Activated naive CD4-positive, alpha-beta T cell treated with Interleukin-2 at 50 U/mL for 16 hours (primary cell): ENCODE measurements at places on chromosomes 7 and 10.

- no peak for DNase-seq
Observed at GRCh38 chr10:11610166-11610825, 1.2 kb downstream of the USP6NL start.

DNA sequence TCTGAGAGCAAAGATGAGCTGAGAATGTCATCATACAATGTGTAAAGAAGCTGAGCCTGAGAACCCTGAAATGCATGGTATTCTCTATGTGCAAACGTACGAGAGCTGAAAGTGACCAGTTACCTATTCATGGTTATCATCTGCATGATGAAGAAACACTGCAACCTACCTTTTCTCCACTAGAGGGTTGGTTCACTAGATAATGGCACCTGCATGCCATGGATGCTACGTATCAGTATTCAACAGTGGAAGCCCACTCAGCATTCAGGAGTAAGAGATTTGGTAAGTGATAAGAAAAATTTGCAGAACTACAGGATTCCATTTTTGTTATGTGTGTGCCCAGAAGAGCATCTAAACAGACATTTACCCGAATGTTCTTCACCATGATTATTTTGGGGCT, 145.4 kb downstream of the PTPRN2 start:
- DNase-seq = no peak

DNA sequence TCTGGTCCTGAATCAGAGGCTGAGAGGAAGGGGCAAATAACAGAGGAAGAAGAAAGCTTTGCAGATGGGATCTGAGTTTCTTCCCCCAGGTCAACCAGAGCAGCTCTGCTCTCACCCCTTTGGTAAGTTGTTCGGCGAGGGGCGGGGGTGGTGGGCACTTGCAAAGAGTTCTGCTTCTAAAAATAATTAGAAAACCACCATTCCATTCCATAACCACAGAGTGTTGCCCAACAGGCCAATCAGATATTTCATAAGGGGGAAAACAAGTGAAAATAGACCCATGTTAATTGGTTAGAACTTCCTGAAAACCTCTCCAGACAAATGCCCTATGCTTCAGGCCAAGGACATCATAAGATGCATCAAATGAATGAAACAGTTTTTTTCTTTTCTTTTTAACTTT, 43.6 kb upstream of the R3HCC1L start:
- no peak for DNase-seq

GRCh38 chr7:40698214-40698920, 563.6 kb downstream of the SUGCT start:
- no peak for DNase-seq

GRCh38 chr10:132175907-132176581, 10.7 kb upstream of the DPYSL4 start:
- DNase-seq = no peak

DNA sequence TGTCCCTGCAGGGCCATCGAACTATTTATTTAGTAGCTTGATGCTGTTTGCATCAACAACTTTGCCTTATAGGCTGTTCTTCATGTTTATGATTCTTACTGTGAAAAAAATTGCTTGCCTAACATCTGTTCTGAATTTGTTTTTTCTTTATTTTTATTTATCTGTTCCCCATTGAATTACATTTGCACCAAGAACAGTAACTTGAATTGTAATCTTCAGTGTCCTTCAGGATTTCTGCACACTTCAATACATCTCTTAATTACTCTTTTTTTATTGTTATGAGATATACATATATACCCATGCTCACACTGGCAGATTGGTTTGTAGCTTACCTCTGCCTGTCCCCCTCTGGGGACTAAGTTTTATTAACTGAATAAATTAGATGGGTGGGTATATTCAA, 64.4 kb downstream of the TBXAS1 start:
- DNase-seq = no peak

DNA sequence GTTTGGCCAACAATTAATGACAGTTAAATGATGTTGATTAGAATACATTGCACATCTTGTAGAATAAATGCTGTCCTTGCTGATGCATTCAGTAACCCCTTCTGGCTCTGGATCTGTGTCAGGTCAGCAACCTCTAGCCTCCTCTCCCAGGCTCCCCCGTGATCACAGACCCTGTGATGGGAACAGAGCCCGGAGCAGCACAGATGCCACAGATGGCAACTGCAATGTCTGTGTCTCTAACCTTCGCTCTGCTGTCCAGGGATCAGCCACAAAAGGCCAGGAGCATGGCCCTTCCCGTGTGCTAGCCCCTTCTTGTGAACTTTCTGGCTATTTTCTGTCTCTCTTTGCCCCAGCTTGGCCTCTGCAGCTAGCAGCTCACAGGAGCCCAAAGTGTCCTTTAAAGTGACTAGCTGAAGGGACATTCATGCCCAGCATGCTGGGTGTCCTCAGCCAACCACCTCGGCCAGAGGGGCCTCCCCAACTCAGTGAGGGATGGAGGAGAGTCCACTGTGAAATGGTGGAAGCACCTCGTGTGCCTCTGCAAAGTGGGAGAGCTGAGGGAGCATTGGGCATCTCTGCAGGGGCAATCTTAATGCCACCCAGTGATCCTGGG, 167.0 kb upstream of the TCERG1L start:
- no peak for DNase-seq

DNA sequence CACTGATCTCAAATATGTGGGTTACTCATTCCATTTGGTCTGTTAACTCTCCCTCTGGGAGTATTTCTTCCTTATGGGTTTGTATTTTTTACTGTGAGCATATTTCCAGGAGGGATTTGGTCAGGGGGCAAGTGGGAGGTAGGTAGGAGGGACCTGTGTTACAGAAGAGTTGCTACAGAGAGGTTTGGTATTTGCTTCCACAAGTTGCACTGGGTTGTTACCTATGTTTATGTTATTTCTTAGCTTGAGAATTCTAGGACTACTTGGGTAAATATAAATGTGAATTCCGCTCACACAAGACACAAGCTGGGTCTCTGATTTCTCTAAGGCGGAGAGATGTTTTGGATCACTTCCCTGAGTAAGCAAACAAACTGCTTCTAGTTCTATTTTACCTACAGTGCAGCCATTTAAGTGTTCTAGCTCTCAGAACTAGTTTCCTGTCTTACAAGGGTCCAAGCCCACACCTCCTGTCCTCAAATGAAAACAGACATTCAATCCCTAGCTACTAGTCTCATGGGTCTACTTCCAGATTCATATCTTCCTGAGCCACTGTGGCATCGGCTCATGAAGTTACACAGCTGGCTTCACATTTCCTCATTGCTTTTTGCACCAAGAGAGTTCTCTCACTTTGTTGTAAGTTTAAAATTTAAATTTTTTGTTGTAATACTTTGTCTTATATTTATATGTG, 75.4 kb upstream of the PPP1R3C start:
- DNase-seq = no peak

DNA sequence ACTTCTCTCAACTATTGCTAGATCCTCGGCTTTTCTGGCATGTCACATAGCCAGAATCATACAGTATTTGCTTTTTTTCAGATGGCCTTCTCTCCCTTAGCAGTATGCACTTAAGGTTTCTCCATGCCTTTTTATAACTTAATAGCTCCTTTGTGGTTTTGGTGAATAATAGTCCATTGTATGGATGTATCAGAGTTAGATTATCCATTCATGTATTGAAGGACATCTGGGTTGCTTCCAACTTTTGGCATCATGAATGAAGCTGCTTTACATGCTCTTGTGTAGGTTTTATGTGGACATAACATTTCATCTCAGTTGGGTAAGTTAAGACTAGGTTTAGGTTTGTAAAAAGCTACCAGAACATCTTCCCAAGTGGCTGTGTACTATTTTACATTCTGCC, 4.6 kb downstream of the ATP5F1C start:
- no peak for DNase-seq

GRCh38 chr7:92621561-92622023, 31.4 kb upstream of the FAM133B start:
- DNase-seq = no peak

GRCh38 chr10:123935680-123936079, 44.1 kb upstream of the CPXM2 start:
- DNase-seq = no peak

- no peak for DNase-seq
Observed at GRCh38 chr10:89591111-89591795, 53.8 kb downstream of the PANK1 start.

DNA sequence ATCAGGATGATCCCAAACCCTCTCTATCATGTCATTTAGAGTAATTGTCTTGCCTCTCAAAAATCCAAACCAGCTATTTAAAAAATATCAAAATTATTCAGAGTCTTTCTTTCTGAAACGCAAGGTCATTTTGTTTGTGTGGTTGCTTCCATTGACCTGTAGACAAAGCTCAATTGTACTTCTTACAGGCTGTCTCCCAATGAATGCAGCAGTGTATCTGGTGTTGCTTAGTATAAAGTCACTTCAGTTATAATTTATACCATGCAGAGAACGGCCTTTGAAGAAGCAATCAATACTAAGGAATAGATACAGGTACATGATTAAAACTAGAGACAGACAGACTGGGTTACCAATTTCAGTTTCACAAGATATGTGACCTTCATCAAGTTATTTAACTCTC, 80.9 kb downstream of the DOCK4 start:
- DNase-seq = no peak

- DNase-seq = no peak
Observed at GRCh38 chr7:66213637-66214036, 8.5 kb downstream of the TPST1 start.

GRCh38 chr10:126133906-126134656, 237.7 kb downstream of the FANK1 start:
- no peak for DNase-seq

- DNase-seq = no peak
Observed at GRCh38 chr7:81484261-81484660, 285.6 kb downstream of the HGF start.

DNA sequence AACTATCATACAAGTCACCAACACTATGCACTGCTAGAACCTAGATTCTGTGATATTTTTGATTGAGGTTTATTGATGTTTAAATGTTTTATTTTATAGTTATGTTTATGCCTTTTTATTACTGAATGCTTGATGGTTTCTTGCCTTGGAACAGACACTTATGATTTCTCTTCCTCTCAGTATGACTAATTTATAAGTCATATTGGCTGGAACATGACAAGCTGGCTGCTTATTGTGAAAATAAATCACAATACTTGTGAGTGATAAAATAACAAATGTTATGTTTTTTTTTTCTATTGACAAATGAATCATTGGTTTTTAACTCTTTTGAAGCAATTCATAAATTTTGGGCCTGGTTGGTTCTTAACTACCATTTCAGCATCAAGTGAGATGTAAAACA, 142.0 kb upstream of the MALRD1 start:
- DNase-seq = no peak

GRCh38 chr7:151868396-151869108, 8.4 kb downstream of the PRKAG2 start:
- DNase-seq = no peak

DNA sequence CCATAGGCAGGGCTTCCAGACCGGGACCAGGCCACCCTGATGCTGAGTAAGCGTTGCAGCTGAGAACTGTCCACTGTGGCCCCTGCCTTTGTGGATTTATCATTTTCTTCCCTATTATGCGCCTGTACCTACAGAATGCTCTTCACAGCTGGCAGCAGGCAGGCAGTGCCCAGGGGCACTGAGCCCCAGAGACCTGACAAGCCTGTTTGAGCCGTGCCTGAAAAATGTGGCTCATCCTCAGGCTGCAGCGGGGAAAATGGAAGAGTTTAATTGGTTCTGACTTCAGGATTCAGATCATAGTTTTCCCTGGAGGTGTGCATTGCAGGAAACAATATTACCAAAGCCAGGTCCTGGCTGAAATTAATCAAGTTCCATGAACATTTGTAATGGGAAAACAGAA, 200.2 kb downstream of the ZNF438 start:
- no peak for DNase-seq

DNA sequence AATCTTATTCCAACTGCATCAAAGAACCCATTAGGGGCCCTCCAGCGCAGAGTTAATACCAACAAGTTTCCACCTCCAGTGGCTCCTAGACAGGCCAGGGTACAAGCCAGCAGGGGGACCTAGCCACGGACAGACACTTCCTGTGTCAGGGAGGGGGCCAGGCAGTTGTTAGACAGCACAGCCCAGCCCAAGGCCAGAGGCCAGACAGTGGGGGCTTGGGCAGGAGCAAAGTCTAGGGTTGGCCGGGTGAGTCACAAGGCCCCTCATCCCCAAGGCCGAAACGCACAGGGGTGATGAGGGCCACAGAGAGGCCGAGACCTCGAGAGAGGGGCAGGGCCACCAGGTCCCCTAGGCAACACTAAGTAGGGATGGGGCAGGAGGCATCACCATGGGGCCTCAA, 19.3 kb upstream of the OPTN start:
- DNase-seq = no peak

GRCh38 chr7:75988568-75989499, 5.6 kb downstream of the TMEM120A start:
- DNase-seq = no peak

GRCh38 chr7:133727476-133728214, 399.5 kb upstream of the LRGUK start:
- DNase-seq = no peak

- DNase-seq = no peak
Observed at GRCh38 chr10:96324447-96324846, 20.2 kb downstream of the DNTT start.

DNA sequence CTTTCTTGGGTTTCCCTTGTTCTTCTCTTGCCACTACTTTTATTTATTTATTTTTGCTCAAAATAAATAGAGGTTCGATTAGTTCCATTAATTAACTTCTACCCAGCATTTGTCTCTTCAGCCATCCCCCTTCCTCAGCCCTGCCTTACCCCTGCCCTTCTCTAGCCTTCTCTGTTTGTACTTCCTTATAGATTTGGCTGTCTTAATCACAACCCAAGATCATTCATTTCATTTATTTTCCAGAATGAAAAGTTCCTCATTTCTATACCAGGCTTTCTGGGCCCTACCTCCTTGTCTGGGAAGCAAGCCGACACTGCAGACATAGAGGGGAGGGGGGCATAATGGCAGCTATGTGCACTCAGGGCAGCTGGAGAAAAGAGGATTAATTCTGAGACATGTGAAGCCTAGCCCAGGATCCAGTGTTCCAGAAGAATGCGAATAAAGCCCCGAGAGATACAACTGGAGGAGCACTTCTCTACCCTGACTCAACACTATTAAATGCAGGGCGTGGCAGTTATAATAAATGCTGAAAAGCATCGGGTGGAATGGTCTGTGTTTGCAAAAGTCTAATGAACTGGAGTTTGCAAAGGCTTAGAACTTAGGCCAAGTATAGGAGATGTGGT, 6.4 kb upstream of the PDCD4 start:
- DNase-seq = no peak

- no peak for DNase-seq
Observed at GRCh38 chr10:96468845-96469244, 44.9 kb downstream of the TLL2 start.

GRCh38 chr10:51445588-51445987, 253.8 kb downstream of the CSTF2T start:
- DNase-seq = no peak

- no peak for DNase-seq
Observed at GRCh38 chr10:128622706-128623105, 496.5 kb upstream of the MKI67 start.
